CD4-positive, alpha-beta T cell treated with Interleukin-15 for 1 hour (primary cell): ENCODE measurements at places on chromosomes 1 and 21.

GRCh38 chr21:37753122-37753599 lies 163.1 kb downstream of the KCNJ6 start:
- no peak for DNase-seq

DNA sequence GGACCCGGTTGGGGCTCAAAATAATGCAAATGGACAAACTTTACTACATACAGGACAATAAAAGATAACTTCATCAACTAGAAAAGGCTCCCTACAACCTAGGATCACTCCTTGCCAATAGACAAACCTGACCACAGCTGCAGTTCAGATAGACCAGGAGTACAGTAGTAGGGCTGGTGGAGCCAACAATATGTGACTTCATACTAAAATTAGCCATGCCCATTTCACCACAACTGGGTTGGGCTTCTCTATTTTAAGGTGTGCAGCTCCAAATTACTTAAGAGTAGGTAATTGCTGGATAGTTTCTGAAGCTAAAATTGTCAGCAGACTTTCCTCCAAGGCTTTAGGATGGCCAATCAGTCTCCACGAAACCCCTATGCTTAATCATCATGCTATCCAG lies 3.9 kb downstream of the DENND1B start:
- no peak for DNase-seq

GRCh38 chr1:17978016-17978415 lies 129.6 kb upstream of the IGSF21 start:
- DNase-seq = no peak

DNA sequence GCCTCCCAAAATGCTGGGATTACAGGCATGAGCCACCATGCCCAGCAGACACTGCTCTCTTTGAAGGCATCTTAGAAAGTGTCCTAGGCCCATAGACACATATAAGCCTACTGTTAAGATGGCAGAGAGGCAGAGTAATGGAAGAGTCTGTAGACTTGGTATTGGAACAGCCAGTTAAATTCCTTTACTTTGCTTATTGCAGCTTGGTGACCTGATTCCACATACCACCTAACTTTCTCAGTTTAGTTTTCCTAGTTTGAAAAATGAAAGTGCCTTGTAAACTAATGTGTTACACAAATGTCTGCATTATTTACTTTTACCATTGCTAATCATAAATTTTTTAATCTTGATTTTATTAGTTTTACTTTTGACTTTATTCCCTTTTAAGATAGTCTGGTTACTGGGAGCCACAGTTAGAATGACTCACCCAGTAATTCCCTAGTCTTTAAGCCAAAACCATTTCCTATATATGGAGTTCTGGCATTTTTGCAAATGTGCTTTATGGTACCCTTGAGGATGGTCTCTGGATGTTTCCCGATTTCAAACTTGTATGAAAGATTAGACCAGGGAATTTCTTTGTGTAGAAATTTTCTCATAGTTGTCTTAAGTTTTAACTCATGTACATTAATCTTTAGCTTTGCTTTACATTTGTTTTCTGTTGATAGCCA lies 6.4 kb downstream of the SMAP2 start:
- no peak for DNase-seq

DNA sequence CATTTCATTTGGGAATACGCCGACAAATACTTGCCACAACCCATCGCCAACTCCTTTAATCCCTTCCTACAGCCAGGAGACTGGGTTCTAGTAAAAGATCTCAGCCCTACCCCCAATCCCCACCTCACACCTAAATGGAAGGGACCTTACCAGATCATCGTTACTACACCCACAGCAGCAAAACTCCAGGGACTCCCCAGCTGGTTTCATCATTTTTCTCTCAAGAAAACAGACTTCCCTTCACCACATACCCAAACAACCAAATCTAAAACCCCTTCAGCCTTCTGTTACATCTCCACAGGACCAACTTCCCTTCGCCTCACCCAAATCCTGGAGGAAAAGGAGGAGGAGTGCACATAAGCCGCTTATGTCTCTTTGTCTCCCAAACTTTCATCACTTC lies 23.7 kb upstream of the SLC2A5 start:
- DNase-seq = no peak

- no peak for DNase-seq
Measured at GRCh38 chr1:168521401-168522000, 22.3 kb downstream of the XCL2 start.

- DNase-seq = no peak
Measured at GRCh38 chr1:228286505-228287417, 78.9 kb downstream of the OBSCN start.

- DNase-seq = peak; percentile 37
Measured at GRCh38 chr21:42614396-42614795, 39.0 kb upstream of the PDE9A start.

GRCh38 chr1:80915491-80915890 lies 885.2 kb upstream of the ADGRL2 start:
- DNase-seq = no peak

DNA sequence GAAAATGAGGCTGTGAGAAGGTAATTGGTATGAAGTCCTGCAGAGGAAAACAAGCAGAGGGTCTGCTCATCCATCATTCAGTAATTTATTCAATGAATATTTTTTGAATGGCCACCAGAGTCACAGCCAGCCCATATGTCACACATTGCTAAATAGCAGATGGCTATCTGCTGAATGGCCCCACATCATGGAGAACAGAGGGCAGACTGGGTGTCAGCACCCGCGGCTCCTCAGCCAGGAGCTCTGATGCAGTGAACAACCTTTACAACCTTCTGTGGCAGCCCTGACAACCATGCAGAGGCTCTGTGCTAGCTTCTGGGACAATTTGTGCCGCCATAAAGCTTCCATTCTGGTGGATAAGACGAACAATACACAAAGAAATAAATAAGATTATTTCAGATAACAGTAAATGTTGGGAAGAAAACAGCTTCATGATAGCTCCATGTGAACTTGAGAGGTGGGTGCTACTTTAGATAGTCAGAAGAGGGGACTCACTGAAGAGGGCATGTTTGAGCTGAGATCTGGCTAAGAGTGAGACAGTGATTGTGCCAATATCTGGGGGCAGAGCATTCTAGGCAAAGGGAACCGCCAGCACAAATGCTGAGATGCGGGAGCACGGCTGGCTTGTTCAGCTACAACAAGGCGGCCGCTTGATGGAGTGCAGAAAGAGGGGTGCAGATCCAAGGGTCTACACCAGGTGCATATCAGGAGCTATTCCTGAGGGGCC lies 2.8 kb upstream of the C1orf210 start:
- DNase-seq = no peak

GRCh38 chr1:196873385-196873784 lies 14.5 kb upstream of the CFHR4 start:
- DNase-seq = no peak

DNA sequence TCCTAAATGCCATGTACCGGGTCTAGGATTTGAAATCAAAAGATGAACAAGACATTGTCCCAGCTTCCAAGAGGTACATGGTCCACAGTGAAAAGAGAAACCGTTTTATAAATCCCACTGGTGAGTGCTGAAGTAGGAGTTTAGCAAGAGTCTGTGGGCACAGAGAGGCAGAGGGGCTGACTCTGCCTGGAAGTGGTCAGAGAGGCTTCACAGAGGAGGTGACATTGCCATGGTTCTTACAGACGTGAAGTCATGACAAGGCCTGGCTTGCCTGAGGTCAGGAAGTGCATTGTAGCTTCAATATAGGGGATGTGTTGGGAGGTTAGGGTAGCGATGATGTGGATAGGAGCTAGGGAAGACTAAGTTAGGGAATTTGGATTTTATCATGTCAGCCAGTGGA lies 28.4 kb downstream of the MAPKAPK2 start:
- DNase-seq = no peak

DNA sequence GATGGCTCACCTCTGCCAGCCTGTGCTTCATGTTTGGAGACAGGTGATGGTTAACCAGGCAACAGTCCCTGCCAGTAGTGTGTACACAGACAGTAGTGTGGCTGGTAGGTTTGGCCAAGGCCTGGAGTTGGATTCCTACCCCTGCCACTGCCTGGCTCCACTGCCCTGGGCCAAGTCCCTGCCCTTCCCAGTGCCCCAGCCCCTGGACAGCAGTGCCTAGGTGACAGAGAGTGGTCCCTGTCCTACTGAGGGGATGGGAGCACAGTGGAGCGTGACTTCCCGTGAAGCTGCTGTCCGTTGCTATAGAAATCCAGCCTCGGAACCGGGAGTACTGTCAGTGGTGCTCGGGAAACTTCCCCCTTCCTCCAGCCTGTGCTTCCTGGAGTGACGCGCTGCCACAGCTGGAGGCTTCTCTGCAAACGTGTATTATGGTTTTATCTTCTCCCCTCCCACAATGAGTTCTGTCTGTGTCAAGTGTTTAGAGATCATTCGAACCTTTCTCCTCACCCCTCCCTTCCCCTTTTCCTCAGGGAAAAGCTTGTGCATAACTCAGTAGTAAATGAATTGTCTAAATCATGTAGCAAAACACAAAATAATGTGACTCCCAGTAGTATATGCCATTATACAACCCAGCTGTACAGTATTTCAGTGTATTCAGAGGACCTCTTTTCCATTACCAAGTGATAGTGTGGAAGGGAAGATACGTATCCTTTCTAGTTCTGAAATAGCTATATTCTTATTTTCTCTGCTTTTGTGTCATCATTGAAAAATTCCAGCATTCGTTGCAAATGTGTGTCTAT lies 73.4 kb downstream of the GALNT2 start:
- DNase-seq = no peak

DNA sequence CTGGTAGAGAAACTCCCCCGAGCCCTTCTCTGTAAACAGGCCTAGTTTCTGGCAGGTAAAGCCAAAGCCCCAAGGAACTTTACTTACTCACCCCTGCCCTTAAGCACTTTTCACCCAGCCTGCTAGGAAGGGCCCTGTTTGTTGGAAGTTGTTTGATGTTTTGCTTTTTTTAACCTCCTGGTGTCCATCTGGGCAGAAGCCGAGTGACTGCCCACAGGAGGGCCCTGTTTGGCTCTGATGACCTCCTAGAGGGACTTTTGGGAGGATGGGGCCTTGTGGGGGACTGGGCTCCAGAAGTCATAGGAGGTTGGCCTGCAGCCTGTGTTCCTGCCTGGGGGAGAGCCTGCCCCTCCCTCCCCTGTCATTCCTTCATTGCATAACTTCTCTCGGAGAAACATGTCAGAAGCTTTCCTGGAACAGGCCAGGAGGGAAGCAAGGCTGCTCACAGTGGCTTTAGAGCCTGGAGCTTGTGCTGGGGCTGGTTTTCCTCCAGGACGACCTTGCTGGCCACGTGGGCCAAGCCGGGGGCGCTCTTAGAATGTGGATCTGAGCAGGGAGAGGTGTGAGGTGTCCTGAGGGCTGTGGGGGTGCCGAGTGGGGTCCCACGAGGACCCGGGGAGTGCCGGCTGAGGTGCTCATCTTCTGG lies 33.9 kb downstream of the COQ8A start:
- no peak for DNase-seq
